Activated naive CD8-positive, alpha-beta T cell treated with anti-CD3 and anti-CD28 coated beads for 36 hours (primary cell): ENCODE measurements at places on chromosomes 2 and 18.

GRCh38 chr2:151729837-151730236 is 4.4 kb downstream of the NEB start:
- DNase-seq, result no peak

GRCh38 chr2:158912112-158912511 is 56.3 kb upstream of the TANC1 start:
- DNase-seq, result no peak

GRCh38 chr2:25651782-25652455 is 21.5 kb downstream of the DTNB start:
- DNase-seq, result no peak

DNA sequence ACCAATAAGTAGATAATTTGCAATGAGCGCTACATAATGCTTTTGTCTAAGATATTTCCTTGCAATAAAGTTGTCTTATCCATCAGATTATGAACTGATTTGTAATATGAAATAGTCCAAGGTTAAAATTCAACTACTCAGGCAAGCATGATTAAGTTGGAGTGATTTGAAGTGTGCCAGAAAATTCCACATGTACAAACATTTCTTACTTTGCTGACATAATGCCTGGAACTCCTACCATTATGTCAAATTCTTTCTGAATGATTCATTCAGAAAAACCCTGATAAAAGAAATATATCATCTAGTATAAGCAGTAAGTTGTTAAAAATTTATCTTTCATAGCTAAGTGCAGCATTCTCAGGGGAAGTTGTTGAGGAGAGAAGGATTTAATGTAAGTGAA is 87.3 kb downstream of the CBLN2 start:
- DNase-seq, result no peak

DNA sequence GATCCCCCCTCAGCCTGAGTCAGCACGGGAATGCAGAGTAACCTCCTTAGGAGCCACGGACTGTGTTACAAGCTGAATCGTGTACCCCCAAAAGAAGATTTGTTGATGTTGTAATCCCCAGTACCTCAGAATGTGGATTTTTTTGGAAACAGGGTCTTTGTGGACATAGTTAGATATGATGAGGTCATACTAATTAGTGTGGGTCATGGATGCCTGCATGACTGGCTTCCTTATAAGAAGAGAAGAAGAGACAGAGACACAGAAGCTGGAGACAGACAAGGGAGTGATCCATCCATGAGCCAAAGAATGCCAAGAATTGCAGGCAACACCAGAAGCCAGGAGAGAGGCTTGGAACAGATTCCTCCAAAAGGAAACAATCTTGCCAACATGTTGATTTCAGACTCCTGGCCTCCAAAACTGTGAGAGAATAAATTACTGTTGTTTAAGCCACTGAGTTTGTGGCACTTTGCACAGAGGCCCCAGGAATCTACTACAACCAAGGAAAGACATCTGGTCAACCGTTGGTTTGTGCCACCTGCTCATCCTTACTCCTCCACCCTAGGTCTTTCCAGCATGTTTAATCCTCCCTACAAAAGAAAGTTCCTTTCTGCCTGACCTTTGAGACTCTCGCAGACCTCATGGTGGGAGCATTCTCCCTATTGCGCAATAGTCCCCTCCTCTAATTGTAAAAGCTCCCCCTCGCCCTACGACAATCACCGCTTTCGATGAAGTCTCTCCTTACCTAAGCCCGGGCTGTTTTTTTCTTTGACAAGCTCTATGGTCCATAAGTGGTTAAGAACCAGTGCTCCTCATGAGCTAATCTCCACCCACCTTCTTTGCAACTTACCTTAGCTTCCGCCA is 91.6 kb downstream of the DNER start:
- no peak for DNase-seq

DNA sequence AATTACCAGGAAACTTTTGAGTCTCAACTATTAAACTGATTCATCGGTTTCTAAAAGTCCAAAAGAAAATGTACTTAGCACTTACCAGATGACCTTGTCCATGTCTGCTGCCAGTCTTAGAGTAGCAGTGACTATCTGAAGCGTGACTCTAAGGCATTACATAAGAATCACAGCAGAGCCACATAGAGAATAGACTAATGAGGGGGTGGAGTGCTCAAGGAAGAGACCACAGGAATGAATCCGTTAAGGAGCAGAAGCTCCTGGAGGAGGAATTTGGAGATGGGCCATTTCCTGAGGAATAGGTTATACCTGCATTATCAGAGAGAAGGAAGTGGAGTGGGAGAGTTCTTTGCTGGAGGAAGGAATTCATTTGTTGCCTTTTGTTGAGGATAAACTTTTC is 116.0 kb downstream of the MAP3K20 start:
- no peak for DNase-seq

DNA sequence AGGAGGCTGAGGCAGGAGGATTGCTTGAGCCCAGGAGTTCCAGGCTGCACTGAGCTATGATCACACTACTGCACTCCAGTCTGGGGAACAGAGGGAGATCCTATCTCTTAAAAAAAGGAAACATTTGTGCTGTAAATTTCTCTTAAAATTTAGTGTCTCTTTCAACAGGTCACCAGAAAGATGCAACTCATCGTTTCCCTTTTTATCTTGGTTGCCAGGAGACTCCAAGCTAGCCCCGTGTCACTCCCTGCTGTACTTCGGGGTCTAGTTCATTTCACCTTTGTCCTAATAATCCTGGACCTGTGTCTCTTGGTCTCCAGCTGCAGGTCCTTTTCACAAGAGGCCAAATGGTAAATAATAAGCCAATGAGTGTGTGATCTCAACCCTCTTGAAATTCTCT is 7.1 kb downstream of the HS1BP3 start:
- no peak for DNase-seq

GRCh38 chr18:59884351-59884750 is 15.4 kb upstream of the PMAIP1 start:
- no peak for DNase-seq

DNA sequence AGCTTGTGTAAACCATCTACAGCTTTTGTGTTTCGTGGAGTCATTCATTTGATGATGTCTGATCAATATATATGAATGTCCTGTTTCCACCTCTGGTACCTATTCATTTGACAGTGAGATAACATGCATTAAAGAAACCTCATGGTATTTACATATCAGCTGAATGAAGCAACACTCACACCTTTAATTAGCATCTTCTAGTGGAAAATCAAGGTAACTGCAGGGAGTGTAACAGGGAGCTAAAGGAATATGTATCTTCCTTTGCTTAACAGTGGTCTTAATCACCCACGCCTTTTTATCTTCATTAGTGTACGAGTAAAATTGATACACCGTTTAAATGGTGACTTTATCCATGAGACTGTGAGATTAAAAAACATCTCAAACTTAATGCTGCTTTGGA is 15.6 kb downstream of the SLC39A10 start:
- no peak for DNase-seq

- no peak for DNase-seq
These were observed 152.8 kb upstream of the TMEFF2 start for GRCh38 chr2:192347542-192347941.

DNA sequence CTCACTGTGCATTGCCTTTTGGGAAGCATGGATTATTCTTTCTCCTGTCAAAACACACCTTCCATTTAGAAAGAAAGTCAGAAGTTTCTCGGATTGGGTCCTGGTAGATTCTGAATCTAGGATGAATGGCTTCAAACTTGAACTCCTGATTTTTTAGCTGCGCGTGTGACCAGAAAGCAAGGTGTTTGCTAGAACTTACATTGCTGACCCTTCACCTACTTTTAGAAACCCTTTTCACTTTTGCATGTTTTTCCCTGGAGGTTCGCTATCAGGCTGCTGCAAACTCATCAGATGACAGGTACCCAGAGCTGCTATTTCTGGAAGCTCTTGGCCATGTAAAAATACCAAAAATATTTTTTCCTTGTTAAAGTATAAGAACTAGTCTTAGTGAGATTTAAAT is 132.0 kb downstream of the QPCT start:
- no peak for DNase-seq

GRCh38 chr2:219574484-219575311 is 2.6 kb downstream of the INHA start:
- DNase-seq, result no peak

DNA sequence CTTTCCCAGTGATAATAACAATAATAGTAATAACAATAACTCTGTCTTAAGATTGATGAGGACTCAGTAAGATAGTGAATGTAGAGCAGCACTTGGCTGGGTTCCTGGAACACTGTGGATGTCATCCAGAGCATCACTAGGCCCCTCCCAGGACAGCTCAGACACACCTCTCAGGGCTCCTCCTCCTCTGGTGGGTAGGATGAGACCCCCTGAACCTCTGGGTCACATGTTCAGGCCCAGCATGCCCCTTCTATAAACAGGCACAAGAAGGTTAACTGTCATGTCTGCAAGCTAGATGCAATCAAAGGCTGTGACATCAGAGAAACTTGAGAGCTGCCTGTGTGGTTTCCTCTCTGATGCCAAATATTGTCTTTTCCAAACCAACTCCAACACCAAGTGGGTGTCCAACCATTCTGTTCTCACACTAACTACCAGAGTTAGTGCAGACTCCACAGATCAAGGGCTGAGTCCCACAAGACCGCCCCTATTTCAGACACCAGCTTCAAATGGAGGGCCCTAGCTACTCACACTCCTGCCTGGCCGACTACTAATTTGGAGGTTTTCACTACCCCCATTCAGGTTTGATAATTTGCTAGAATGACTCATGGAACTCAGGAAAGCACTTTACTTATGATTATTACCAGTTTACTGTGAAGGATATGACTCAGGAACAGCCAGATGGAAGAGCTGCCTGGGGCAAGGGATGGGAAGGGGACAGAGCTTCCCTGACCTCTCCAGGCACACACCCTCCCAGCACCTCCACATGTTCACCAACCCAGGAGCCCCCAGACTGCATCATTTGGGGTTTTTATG is 46.4 kb upstream of the BZW1 start:
- DNase-seq, result peak; percentile 59

GRCh38 chr18:13397504-13398163 is 179.1 kb downstream of the LDLRAD4 start:
- DNase-seq, result no peak

DNA sequence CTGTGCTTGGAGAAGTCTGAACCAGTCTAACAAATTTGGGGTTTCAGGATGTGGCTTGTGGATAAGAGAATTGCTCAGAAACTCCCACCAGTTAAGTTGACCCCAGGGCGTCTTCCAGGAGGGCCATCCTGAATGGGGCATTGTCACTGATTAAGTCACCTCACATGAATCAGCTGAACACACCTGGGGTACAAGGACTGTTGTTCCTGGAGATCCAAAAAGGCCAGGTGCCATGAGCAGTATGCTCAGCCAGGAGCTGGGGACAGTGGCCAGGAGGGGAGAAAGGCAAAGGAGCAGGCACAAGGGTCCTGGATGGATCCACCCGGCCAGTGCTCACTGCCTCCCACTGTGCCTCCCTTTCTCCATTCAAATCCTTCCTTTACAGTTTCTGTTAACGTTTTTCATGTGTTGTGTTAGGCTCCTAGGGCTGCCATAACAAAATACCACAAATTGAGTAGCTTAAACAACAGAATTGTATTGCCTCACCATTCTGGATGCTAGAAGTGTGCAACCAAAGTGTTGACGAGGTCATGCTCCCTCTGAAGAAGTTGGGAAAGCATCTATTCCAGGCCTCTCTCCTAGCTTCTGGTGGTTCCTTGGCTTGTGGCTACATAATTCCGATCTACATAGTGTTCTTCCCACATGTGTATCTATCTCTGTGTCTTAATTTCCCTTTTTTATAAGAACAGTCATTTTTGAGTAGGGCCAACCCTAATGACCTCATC is 33.4 kb downstream of the TRABD2A start:
- DNase-seq, result no peak
